ENCODE measurements at places on chromosomes 2 and 18.

DNA sequence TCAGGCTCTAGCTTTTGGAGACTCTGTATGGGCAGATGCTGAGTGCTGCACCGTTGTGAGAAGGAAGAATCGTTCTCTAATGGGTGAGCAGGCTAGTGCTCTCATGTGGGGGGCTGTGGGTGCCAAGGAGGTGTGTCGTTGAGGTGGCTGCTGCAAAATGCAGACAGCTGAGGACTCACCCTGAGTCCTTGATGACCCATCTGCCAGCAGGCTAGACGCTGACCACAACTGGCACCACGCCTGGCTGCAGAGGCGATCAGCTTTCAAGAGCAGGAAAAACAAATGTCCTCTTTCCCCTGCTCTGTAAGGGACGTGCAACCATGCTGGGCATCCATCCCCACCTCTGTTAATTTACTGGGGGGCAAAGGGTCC, 48.2 kb downstream of the HAUS1 start:
- no peaks in the 10 kb centered on the region for H3K27me3 ChIP-seq
- no peak overlapping the region for H3K4me3 ChIP-seq
- peak overlapping the region; percentile 51 for H3K27ac ChIP-seq
- no peaks in the 10 kb centered on the region for H3K36me3 ChIP-seq
- no peak for DNase-seq

- no peak overlapping the region for H3K27ac ChIP-seq
- H3K4me3 ChIP-seq = no peak overlapping the region
- H3K36me3 ChIP-seq = no peaks in the 10 kb centered on the region
- no peak for DNase-seq
These were observed 2.4 kb downstream of the TTN start for GRCh38 chr2:178804791-178805190.

DNA sequence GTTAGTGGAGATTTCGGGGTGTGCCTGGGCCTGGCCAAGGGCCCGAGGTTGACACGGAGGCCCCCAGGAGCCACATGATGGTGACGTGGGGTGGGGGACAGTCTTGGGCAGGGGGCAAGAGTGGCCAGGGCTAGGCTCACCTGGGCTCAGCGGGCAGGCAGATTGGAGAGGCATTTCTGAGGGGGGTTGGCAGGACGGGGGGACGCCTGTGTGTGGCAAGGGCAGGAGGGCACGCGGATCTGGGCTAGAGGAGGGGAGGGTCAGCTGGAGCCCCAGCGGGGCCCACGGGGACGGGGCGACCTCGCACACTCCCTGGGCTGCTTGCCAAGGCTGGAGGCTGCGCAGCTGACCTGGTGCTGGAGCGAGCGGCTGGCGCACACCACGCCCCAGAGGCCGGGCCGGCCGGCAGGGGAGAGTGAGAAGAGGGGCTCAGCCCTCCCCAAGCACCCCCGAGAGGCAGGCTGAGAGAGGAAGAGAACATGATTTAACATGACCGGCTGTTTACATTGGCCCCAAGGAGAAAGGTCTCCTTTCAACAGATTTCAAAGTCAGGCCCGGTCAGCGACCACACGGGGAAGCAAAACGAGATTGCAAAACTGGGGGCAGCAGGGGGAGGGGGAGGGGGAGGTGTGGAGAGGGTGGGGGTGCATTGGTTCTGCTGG, 38.0 kb upstream of the SNED1 start:
- H3K4me1 ChIP-seq = peaks cover 25% of the 10 kb centered on the region
- no peak overlapping the region for H3K4me3 ChIP-seq
- H3K36me3 ChIP-seq = no peaks in the 10 kb centered on the region
- no peak for DNase-seq
- peak overlapping the region; percentile 65 for H3K27ac ChIP-seq

DNA sequence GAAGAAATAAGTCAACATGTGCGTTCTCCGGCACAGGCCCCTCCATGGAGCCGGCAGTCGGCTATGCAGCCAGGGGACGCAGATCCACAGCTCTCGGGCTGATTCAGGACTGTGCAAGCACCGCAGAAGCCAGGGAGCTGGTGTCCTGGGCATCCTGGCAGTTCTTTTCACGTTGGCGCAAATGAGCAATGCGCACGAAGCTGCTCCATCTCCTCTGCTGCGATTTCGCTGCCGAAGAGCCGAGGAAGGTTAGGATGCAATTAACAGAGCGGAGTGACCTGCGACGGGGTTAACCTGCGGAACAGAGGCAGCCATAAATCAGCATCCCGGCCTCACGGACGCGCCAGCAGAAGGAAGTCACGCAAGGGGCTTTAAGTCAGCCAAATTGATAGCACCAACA, 107.1 kb upstream of the POU3F3 start:
- no peaks in the 10 kb centered on the region for H3K36me3 ChIP-seq
- H3K27me3 ChIP-seq = no peaks in the 10 kb centered on the region
- DNase-seq = no peak
